ENCODE measurements at places on chromosomes 7 and 10.

- DNase-seq, result no peak
These were observed 552.1 kb downstream of the TFEC start for GRCh38 chr7:115478426-115478825.

- DNase-seq, result no peak
These were observed 105.7 kb downstream of the RAPGEF5 start for GRCh38 chr7:22251281-22251680.

DNA sequence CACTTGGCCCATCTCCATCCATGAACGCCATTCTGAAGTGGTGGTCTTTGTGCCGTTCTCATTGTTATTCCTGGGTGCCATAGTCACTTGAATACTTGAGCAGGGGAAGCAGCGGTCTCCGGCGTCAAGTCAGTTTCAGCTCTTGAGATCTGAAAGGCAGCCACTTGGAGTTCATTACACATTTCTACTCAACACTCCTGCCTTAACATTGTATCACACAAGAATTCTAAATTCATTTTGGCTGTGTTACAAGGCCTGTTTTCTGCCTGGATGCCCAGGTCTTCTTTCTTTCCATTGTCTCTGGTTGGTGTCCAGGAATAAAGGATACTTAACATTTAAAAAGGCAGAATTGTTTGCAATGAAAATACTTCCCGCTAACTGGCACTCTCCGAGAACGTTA is 69.0 kb upstream of the RAB11FIP2 start:
- DNase-seq, result no peak

DNA sequence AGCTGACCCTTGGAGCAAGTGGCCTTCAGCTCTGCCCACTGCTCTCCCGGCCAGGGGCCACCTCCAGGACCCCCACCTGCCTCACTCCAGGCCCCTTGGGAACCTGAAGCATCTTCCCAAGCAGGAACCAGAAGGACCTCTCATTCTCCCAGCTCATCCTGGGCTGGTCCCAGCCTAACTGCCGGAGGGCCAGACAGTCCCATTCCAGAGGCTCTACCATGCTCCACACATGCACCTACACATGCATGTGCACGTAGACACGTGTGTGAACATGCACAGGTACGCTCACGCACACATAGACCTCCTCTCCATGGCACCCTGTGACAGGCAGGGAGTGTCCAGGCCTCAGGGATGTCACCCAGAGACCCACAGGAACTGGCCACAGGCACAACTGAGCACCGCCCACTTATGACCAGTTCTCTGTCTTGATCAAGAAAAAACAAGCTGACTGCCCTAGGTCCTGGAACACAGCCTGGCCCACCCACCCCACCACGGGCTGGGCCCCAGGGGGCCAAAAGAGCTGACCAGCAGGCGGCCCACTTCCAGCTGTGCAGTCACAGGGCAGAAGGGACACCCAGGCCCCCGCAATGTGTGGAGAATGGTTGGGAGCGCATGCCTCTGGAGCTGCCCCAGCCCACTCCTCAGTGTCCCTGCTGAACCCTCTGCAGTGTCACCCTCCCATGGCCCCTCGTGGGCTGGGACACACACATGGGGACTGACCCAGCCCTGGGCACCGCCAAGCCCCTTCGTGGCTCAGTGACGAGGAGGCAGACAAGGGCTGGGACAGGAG is 43.4 kb downstream of the CAMK2B start:
- DNase-seq, result no peak

DNA sequence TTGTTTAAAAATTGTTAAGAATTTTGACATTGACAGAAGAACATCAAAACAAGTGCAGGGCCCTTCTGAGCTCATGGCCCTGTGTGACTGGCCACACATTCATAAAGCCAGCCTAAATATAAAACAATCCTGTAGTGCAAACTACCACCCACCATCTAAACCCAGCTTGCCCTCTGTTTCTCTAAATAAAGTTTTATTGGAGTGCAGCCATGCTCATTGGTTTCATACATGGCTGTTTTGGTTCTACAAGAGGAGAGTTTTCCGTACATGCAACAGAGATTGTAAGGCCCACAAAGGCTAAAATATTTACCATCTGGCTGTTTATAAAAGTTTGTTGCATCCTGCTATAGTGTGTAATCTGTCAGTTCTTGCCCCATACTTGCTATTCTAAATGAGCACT is 54.6 kb upstream of the TRIM24 start:
- DNase-seq, result no peak

- DNase-seq, result no peak
These were observed 16.8 kb downstream of the VWC2 start for GRCh38 chr7:49790209-49790608.

DNA sequence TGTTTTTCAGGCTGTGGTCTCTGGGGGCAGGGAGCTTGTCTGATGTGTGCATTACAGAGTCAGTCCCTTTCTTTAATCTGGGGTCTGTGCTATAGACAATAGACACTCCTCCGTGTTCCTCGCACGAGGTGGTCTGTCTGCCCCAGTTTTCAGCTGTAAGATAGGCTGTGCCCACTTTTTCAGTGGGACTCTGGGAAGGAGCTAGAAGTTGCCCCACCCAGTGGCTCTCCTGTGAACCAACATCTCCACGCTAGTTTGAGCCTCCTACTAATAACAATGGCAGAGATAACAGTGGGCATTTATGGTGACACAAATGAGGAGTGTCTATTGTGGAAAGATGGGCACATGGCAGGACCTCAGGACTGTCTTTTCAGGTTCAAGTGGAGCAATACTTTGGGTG is 44.0 kb downstream of the ADRB1 start:
- no peak for DNase-seq

DNA sequence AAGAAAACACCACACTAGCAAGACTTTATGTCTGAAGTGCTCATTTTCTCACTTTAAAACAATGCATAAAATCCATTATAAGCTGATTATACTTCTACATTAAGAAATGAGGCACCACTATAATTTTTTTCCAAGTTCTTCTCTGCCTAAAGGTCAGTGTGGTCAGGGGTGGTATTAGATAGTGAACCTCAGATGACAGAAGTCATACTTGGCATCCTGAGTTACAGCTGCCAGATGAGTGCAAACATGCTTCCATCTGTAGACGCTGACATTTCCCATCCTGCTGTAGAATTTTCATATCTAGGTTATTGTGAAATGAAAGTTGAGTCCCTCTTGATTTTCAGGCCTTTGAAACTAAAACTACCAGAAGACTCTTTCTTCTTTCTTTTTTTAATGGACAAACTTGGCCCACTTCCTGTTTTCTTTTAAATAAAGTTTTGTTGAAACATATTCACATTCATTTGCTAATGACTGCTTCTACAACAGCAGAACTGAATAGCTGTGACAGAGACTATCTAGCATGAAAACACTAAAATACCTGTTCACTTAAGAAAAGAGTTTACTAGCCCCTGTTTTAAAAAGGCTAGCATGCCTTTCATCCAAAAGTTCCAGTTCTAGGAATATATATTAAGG is 900.8 kb downstream of the XPNPEP1 start:
- no peak for DNase-seq

- DNase-seq, result no peak
These were observed 162.2 kb upstream of the WDR11 start for GRCh38 chr10:120688928-120689327.

DNA sequence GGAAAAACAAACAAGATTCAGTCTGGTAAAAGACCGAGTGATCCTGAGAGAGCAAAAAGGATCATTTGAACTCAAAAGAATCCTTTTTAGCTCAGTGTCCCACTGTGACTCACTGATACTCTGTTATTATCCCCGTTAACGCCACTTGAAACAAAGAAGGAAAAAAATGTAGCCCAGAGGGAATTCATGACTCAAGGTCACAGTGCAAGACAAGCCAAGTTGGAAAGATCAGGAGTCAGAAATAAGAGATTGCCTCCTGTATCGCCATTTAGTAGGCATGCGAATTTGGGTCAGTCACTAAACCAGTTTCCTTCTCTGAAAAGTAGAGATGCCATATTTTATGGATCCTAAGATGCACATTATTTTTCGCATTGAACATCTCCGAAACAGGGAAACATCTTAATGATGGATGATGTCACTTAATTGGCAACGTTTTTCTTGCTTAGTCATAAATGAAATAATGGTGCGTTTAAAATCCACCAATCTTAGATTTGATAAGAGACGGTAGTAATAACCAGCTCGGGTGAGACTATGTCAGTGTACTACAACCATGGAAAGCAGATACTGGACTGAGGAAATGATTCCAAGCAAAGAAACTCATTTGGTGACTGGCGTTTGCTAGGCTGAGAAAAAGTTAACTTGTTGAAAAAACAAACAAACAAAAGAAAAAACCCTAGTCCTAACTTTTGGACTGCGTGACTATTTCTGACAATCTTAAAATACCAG is 502.0 kb upstream of the CELF2 start:
- DNase-seq, result no peak

- DNase-seq, result no peak
These were observed 24.0 kb downstream of the ELFN1 start for GRCh38 chr7:1693991-1694524.

GRCh38 chr7:15602236-15602635 is 40.4 kb upstream of the AGMO start:
- no peak for DNase-seq

GRCh38 chr7:24372961-24373955 is 89.3 kb downstream of the NPY start:
- DNase-seq, result no peak

DNA sequence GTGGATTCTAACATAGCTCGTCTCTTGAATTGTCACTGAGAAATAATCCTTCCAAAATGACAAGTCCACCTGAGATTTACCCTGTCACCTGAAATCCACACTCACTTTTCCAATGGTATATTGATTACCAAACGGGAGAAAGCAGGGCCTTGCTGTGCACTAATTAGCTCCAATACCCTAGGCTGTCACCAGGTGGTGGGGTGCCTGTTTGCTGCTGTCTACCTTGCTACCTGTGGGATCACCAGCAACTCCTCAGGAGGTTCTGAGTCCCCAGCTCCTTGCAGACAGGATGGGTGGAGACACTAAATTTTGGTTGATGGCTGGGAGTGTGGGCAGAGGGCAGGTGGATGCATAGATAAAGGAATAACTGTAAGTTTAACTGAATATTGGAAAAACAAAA is 237.2 kb upstream of the ZNF32 start:
- no peak for DNase-seq

DNA sequence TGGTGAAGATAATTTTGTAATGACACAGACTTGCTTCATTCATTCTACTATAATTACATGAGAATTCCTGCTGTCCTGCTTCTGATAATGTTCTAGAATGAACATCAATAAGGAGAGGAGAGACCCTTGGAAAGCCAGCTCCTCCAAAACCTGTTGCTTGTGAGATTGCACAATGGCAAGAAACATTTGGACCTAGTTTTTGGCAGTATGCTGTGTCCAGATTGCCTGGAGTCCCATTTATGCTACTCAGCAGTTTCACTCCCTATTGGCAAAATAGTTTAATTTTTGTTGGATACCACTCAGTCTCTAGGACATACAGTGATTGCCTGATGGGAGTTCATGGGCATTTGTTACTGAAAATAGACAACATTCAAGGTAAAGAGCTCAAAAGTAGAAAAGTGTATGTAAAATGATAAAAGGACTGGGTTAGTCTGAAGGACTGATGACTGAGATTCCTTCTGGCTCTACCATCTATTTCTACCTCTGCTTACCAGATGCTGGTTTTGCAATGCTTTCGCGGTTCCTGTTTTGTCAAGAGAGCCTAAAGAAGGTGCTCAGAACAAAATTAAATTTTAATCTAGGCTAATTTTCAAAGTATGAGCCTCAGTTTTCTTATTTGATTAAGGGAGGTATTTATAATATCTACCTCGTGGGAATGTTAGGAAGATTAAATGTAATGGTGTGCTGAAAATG is 8.0 kb upstream of the ACTR3B start:
- no peak for DNase-seq

DNA sequence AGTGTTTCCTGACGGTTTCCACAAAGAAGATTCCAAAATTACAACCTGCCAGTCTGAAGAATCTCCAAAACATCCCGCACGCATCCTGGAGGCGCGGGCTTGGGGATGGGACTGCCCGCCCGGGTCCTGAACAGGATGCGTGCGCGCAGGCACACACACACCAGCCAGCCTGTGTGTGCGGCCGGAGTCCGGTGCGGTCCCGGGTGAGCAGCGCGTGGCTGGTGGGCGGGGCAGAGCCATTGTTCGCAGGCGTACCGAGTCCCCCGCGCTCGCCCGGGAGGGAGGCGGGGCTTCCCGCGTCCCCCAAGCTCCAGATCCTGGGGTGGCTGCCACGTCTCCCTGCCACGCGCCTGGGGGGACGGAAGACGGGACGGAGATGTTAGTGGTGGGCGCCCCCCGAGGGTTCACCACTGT is 675 bp upstream of the SCD start:
- DNase-seq, result peak; percentile 73

- no peak for DNase-seq
These were observed 428.2 kb upstream of the GALNT17 start for GRCh38 chr7:70703785-70704184.

DNA sequence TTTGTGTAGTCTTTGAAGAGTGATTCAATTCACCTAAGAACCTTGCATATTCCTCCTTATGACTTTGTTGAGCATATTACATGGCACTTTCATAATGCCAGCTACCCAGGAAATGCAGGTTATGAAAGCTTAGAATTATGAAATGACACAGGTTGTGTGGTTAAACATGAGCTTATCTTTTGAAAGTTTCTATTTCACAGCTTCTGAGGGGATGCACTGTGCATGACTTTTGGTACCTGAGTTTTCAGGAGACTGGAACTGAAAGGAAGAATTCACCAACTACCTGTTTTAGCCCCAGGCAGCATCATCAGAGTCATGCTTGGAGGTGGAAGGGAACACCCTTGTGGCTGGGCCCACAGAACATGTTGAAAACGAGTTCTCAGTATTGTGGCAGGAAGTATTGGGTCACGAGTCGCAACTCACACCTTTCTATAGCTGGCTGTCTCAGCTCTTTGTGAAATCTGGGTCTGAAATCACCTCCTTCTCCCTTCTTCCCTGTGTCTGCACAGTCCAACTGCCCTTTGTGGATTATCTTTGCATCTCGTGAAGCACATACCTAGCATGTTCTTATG is 228.2 kb downstream of the PTEN start:
- DNase-seq, result peak; percentile 53

DNA sequence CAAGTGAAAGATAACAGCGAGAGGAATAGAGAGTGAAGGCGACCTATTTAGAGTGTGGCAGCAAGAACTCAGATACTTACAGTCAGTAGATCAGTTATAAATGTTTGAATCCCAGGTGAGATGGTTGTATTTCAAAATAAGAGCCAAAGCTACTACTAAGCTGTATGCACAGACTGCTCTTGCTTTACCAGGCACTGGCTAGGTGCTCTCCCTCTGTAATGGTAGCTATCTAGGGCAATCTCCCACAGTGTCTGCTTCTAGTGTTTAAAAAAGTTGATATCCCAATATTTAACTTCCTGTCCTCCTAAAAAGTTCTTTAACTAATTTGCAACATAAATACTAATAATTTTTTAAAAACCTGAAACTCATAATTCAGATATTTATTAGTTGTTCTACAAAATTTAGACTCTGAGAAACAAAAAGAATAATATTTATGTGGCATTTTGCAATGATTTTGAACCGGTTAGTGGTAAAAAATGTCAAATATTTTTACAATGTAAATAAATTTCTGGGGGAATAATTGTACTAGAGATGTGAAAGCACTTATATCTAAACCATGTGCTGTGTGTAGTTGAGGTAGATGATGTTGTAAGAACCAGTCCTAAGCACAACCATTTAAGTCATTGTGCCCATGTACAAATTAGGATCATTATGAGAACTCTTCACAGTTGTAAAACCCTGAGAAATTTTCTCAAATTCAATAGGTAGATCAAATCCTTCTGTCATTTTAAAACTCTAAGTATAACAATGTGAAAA is 349.3 kb upstream of the SEMA3D start:
- no peak for DNase-seq

- DNase-seq, result no peak
These were observed 8.4 kb upstream of the SNX13 start for GRCh38 chr7:17948526-17949238.
